NCI-H524 (cell line): ENCODE measurements at places on chromosomes 1 and 21.

- DNase-seq, result no peak
These were observed 153.3 kb downstream of the NR5A2 start for GRCh38 chr1:200180821-200181220.

- no peak for DNase-seq
These were observed 671.7 kb downstream of the SMYD3 start for GRCh38 chr1:245835386-245835785.

GRCh38 chr21:39952265-39952664 is 85.0 kb downstream of the PCP4 start:
- DNase-seq, result no peak

- DNase-seq, result no peak
These were observed 79.4 kb upstream of the TTC34 start for GRCh38 chr1:2880812-2881295.

DNA sequence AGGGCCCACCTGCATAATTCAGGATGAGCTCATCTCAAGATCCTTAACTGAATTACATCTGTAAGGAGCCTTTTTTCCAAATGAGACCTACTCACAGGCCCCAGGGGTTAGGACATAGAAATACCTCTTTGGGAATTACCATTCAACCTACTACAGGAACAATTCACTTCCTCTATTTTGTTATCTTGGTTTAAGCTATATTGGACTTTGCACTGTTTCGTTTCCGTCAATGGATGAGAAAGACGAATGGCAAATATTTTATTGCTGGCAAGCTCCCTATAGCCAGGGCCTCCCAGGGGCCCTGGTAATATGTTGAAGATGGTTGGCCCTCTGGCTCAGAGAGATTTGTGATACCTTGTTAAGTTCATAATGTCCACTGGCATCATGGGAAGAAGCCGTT is 384.2 kb upstream of the DUSP10 start:
- DNase-seq, result no peak

DNA sequence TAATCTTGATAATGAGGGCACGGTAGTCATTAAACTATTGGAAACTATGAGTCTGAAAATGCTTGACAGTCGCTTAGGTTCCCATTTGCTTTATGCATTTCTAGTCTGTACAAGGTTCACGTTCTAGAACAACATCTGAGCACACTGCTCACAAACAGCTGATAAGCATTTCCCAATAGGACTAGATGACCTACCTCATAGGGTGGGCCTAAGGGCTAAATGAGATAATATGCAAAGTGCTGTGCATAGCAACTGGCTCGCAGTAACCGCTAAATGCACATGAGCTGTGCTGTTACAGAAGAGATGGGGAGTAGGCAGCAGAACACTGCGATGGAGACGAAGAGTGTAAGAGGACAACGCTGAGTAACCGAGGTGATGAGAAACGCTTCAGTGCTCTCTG is 628.0 kb downstream of the SMYD3 start:
- DNase-seq, result no peak
